CD4-positive, alpha-beta T cell treated with Interleukin-12 subunit alpha and Interleukin-12 subunit beta, for 1 hour (primary cell): ENCODE measurements at places on chromosomes 11 and 22.

DNA sequence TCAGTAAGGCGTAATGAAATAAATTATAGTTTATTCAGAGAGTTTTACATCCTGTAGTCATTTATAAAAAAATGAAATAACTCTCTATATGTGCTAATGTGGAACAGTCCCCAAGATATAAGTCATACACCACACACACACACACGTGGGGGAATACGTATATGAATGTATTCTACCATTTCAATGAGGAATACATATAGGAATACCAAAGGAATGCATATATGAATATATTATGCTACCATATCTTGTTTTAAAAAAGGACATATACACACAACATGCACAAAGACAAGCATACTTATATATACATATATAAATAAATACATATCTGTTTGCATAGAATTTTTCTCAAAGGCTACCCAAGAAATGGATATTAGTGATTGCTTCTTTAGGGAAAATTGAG, 39.6 kb upstream of the GRIK4 start:
- DNase-seq = no peak

DNA sequence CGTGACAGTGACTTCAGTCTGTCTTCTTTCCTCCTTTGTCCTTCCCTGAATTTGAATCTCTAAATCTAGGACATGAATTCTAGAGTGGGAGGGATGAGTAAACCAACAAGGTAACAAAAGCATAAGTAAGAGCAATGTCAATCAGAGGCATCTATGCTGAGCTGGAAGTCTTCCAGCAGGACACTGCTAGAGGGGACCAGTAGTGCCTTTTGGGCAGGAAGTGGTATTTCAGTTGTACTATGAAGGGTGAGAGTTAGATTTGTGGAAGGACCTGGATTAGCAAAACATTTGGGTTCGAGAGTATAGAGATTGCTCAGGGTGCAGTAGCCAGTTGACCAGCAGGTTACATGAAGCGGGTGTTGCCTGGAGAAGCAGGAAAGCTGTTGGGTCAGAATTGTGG, 40.3 kb downstream of the MEI1 start:
- no peak for DNase-seq

DNA sequence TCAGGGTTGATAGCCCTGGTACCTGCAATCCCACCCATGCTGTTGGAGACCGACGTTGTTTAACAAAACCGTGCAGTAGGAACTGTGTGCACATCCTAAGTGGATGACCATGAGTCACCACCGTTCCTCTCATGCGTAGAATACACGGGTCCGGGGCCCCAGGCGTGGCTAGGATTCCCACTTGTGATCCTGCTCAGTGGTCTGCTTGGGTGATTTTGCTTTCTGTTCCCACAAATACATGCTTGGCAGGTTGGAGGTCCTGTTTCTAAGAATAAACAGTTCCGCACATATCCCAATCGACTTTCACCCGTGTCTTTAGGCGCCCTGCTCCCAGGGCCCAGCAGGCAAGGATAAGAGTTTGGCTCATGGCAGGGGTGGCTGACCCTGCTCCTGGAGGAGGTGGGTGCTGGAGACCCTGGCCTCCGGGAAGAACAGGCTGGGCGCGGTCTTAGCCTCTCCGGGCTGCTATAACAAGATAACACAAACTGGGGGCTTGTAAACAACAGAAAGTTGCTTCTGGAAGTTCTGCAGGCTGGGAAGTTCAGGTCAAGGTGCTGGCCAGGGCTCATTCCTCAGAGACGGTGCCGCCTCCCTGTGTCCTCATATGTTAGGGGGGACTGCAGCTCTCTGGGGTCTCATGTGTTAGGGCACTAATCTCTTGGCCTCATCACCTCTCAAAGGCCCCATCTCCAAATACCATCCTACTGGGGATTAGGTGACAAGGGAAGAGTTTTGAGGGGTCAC, 1028.3 kb downstream of the BRD1 start:
- no peak for DNase-seq

- DNase-seq = no peak
Measured at GRCh38 chr22:35467681-35468434, 67.9 kb downstream of the MCM5 start.

DNA sequence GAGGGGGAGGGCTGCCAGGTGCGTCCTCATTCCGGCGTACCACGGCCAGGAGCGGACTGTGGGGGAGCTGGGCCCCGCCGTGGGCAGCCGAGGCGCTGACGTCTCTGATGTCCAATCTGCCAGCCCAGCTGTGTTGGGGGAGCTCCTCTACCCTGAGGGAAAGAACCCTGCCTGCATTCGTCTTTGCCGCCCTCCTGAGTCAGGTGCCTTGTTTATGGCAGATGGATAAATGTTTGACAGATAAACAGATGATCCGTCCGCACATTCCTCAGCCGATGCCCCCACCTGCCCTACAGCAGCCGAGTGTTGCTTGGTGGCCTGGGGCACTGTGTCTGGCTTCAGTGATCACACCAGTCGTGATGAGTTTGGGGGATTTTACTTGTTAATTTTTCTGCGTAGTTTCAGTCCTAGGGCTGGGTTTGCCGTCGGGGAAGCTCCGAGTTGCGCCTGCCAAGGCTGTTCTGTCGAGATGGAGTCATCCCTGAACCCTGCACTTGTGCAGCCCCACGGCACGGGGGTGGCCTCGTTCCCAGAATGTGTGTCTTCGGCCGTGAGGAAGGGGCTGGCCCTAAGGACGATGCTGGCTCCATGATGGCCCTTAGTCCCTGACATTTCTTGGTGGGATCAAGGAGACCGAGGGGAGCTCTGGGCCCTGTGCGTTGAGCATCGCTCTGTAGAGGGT, 1083.9 kb downstream of the BRD1 start:
- DNase-seq = no peak

DNA sequence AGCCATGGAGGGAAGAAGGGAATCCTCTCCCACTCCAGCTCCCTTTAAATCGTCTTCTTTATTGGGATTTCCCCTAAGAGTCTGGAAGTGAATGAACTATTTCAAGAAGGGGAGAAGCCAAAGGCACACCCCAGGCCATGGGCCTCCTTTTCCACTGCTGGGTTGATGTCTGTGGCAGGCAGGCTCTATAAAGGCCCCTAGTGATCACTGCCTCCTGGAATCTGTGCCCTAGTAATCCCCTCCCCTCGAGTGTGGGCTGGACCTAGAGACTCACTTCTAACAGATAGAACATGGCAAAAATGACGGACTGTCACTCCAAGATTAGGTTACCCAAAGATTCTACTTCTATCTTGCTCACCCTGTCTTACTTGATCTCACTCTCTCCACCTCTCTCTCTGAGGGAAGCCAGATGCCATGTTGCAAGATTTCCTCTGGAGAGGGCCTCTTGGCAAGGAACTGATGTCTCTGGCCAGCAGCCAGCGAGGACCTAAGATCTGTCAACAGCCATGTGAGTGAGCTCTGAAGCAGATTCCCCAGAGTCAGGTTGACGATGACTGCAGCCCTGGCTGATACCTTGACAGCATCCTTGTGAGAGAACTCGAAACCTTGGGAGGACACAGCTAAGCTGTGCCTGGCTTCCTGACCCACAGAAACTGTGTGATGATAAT, 444.8 kb downstream of the SOX6 start:
- DNase-seq = no peak

DNA sequence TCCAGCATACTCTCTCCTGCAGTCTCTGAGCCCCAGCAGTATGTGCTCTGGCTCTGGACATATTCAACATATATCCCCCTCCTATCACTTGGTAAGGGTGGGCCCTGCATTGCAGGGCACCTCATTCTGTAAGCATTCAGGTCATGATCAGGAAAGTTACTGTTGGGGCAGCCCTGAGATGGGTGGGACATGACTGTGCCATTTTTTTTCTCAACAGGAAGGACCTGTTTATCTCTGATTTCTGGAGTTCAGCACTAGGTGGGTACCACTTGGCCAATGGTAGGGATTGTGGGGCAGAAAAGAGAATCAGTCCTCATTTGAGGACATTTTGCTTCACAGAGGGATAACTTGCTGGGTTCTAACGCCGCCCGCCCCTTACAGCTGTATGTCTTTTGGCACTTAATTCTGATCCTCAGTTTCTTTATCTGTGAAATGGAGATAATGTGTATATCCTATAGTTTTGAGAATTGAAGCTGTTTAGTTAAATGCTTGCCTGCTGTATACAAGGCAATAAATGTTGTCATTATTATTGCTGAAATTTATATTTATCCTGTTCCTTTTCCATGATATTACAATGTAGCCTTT, 2.2 kb downstream of the SRRD start:
- DNase-seq = no peak

- DNase-seq = no peak
Measured at GRCh38 chr11:44217432-44217831, 92.5 kb downstream of the ALX4 start.

GRCh38 chr11:27553186-27553585, 46.6 kb upstream of the LIN7C start:
- no peak for DNase-seq

GRCh38 chr11:119739975-119740374, 11.0 kb upstream of the NECTIN1 start:
- no peak for DNase-seq

DNA sequence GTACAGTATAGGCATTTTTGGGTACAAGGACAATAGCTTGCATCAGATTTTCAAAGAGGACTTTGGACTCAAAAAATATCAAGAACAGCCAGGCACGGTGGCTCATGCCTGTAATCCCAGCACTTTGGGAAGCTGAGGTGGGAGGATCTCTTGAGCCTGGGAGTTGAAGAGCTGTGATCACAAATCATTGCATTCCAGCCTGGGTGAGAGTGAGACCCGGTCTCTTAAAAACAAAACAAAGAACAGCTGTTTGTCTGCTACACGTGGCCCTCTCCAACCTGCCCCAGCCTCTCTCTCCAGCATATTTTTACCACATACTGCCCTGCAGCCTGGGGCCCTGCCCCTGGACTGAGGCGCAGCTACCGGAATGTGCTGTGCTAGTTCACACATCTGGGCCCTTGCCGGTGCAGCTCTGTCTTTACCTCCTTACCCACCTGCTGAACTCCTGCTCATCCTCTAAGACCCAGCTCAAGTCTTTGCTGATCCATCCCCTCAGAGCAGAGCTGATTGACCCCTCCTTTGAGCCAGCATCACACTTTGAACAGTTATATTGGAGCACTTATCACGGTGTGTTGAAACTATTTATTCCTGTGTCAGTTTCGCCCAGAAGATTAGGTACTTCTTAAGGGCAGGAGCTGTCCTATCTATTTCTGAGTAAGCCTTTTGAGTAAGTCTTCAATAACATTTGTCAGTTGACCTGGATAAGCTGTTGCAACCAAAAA, 29.4 kb downstream of the GRIK4 start:
- DNase-seq = no peak

GRCh38 chr11:117442869-117443239, 115.2 kb downstream of the CEP164 start:
- no peak for DNase-seq
